ENCODE measurements at places on chromosomes 1 and 21. TPM values are rescaled to one million over a fixed set of nuclear protein-coding genes. Genes with fewer than 3 reads are reported as not detected.

DNA sequence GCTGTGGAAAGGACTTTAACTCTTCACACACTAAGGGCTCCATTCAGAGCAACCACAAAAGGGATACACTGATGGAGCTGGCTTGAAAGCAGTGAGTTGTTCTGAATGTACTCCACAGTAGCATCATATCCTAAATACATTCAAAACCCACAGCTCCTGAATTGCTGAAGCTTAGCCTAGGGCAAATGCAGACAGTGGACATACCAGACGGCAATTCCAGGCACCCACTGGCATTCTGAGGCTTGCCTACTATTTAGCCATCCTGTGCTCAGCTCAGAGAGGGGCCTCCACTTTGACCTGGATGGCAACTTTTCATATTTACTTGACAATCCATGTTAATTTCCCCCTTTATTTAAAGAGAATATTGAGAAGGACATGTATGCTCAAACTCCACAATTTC, 303.5 kb downstream of the NTNG1 start:
- DNase-seq = no peak

The TMPRSS3 gene
- not detected for total RNA-seq

DNA sequence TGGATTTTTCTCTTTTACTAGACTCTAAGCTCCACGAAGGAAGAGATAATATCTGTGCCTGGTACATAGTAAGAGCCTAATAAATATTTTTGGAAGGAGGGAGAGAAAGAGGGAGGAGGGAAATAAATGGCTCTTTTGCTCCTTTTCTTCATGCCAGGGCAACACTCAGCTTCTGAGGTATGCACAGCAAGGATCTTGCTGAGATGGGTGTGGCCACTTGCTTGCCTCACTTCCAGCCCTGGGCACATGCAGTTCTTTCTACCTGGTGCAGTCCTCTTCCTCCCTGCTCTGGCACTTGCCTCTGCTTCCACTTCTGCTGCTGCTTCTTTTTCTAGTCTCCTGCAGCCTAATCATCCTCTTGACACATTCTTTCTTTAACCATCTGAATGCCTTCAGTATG, 148.1 kb downstream of the FGGY start:
- DNase-seq = no peak

DNA sequence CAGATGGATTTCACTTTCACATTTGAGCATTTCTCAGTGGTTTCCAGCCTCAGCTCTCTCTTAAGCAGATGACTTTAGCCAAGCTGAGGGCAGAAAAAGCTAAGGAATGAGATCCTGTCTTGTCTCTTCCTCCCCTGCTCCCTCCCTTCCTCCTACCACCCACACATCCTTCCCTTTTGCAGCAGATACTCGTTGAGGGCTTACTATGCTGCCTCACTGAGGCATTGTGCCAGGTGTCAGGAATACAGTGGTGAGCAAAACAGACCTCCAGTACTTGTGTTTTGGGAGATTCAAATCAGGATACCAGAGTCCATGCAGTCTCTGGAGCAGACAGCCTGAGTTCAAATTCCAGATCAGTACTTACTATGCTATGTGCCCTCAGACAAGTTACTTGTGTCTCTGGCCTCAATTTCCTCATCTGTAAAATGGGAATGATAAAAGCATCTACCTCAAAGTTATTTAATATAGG, 43.2 kb downstream of the KIF26B start:
- no peak for DNase-seq

DNA sequence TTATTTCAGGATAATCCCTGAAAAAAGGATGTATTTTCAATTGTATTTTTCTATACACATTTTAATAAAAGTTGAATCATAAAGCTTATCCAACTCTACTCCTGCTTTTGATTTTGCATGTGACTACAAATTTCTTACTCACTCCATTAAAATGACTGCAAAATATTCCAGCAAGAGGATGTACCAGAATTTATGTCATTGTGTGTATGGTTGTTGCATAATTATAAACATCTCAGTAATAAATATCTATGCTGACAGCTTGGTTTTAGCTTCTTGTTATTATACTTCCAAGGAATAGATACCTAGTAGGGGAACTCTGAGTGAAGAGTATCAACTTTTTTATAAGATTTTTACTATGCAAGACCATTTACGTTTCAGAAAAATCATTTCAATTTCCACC, 463.2 kb upstream of the RUNX1 start:
- DNase-seq = no peak

The SPRR1A gene
- not detected for total RNA-seq

DNA sequence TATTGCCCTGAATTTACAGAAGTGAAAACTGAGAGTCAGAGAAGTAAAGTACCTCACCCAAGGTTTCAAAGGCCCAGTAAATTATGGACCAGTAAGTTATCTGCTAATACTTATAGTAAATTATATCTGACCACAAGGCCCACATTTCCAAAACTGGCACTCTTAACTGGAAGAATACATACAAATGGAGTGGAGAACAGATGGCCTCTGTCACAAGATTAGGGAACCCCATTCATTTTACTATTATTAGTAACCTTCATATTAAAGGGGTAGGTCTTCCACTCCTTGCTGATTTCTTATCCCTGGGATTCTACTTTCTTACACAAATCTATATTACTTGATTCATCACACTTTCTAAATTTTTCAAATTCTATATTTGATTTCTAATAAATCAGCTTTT, 588.8 kb downstream of the NEGR1 start:
- DNase-seq = no peak

DNA sequence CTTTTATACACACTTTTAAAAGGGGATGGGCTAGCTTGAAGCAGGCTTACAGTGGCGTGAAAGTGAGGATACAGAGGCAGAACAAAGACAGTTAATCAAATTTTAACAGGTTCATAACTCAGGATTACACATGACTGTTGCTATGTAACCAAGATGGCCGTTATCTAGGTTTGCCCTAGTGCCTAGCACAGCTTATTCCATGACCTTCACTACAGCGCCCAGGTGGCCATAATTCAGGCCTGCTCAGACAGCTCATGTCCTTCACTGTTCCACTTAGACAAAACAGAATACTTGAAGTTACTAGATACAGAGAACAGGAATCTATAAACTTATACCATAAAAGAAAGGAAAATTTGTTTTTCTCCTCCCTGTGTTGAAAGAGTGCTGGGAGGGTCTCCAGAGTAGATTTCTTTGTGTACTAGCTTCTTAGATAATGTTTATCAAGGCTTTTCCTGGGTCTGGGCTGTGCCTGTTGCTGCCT, 6.2 kb upstream of the SPRR2F start:
- DNase-seq = no peak

GRCh38 chr1:91680556-91681155, 180.0 kb downstream of the CDC7 start:
- no peak for DNase-seq

GRCh38 chr1:57307392-57308170, 116.3 kb downstream of the DAB1 start:
- no peak for DNase-seq

The OR2T11 gene
- not detected for total RNA-seq

- no peak for DNase-seq
Observed at GRCh38 chr21:39097335-39097861, 85.9 kb downstream of the PSMG1 start.

GRCh38 chr1:156165083-156165482, 11.7 kb downstream of the SEMA4A start:
- no peak for DNase-seq

DNA sequence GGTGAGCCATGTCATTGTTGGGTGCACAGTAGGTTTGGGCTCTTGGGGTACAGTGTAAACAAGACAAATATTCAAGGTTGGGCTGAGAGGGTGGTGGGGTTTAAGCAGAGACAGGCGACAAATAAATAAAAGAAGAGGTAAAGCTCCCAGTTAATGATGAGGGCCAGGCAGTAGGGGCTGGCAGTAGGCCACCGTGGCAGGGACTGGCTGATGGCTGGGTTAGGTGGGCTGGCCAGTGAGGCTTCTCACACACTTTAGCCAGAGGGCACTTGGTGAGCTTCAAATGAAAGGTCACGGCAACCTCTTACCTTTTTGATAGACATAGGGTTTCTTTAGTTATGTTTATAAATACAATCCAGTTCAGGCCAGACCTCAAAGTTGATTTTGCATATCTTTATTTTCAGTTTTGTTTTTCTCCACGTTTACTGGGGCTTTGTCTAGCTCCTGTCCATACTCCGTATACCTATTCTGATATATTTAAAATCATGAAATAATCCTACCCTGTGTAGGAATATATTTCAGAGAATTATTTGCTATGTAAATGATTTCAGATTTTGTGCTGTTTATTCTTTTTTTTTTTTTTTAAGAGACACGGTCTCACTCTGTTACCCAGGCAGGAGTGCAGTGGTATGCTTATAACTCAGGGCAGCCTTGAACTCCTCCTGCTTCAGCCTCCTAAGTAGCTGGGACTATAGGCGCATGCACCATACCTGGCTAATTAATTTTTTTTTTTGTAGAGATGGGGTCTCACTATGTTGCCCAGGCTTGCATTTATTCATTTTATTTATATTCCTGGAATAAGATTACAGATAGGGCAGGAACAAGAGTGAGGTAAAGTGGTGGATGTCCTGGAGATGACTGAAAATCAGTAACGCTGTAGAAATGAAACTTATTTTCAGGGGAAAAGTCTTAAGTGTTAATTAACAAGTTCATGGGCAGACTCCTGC, 122.7 kb downstream of the RYR2 start:
- no peak for DNase-seq

GRCh38 chr1:183942933-183943693, 94.4 kb downstream of the COLGALT2 start:
- DNase-seq = peak; percentile 90

The VHLL gene
- not detected for total RNA-seq

DNA sequence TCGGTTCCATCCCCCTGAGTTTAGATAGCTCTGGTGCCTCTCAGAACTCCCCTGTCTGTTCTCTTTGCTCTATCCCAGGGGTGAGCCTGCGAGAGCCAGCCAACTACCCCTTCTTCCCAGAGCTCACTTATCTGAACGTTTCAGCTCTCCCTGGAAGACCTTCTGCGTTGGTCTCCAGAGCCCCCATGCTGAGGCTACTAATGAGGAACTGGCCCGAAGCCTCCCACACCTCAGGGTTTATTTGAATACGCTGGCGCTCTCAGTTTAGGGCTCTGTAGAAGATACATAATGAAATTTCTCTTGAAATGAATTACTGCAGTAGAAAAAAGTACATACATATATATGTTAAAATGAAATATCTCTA, 43.5 kb downstream of the TCEANC2 start:
- DNase-seq = no peak

DNA sequence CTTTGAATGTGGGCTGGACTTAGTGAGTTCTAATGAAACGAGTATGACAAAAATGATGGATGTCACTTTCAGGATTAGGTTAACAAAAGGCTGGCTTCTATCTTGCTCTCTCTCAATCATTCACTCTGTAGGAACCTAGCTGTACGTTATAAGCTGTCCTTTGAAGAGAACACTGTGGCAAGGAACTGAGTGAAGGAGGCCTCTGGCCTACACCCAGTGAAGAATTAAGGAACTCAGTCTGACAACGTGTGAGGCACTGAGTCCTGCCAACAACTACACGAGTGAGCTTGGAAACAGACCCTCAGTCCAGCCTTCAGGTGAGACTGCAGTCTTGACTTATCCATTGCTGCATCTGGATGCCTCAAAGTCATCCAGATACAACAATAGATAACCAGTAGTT, 3.3 kb upstream of the DNTTIP2 start:
- DNase-seq = no peak

- no peak for DNase-seq
Observed at GRCh38 chr21:15669247-15669646, 60.5 kb upstream of the USP25 start.

The TMEM82 gene
- total RNA-seq = not detected

- DNase-seq = no peak
Observed at GRCh38 chr1:24103408-24103807, 8.5 kb downstream of the MYOM3 start.

The SYPL2 gene
- total RNA-seq = 1.1 TPM

DNA sequence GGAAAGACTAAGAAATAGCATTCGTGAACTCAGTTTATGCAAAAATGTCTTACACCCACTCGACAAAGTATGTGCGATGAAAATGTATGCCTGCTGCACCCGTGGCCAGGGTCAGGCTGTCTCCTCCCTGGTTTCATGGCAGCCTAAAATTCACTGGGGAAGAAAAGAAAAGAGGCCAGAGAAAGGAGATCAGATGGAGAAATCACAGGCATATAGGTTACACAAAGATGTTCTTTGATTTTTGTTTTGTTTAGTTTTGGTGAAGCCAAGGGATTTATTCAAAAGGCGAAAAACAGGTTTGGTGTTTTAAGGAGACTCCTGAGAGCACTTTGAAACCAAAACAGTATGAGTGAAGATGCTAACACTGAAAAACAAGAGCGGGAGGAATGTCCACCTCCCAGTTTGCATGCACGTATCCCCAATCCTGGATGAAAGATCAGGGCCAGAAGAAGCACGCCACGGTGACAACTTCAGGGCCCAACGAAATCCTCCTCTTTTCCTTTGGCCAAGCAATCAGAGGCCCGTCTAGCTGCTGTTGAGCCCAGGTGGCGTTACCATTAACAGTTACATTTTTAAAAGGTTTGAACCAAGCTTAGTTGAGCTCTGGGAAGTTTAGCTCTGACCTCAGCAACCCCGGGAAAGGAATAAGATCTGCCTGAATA, 992 bp upstream of the SSX2IP start:
- no peak for DNase-seq

DNA sequence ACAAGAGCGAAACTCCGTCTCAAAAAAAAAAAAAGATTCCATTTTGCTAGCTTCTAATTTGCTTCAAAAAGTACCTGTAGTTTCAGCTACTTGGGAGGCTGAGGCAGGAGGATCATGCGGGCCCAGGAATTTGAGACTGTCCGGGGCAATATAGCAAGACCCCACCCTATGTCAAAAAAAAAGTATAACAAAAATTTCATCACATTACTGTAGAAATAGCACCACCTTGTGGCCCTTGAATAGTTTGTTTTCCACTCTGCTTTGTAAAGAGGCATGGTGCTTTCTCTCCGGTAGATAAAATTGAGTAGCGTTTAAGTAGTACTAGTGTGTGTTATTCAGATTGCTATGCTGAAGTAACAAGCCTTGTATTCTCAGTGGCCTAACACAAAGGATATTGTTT, 18.2 kb upstream of the MSTO1 start:
- DNase-seq = no peak

GRCh38 chr1:11280719-11281376, 7.8 kb downstream of the UBIAD1 start:
- no peak for DNase-seq
